ENCODE measurements at places on chromosomes 6 and 20.

DNA sequence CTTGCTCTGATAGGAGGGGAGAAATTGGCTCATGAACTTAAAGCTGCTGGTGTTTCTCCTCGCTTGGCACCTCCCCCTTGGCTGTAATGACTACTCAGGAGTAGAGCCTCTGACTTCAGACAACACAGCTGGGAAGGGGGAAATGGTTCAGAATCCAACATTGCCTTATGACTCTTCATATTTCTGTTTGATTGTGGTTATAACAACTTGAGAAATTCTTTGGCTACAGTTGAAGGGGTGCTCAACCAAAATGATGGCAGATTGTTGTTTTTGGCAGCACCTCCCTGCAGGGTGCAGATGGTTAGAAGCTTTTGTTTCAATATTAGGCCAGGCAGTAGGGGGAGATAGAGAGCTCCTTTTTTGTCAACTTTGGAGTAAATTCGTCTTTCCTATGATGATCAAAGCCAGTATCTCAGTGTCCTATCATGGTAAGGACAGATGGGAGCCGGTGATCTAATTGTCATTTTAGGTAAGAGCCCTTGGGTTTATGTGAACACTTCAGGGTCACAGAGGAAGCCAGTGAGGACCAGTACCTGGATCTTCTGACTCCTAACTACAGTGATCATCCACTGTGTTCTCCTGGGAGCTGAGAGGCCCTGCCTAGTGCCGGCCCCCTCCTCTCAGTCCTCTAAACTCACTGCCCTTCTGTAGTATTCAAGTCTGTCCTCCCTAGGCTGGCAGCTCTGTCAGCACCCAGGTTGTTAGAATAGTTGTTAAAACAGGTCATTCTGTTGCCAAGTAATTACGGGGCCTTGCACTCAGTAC is 39.9 kb downstream of the RPRD1B start:
- DNase-seq, result peak; percentile 53

DNA sequence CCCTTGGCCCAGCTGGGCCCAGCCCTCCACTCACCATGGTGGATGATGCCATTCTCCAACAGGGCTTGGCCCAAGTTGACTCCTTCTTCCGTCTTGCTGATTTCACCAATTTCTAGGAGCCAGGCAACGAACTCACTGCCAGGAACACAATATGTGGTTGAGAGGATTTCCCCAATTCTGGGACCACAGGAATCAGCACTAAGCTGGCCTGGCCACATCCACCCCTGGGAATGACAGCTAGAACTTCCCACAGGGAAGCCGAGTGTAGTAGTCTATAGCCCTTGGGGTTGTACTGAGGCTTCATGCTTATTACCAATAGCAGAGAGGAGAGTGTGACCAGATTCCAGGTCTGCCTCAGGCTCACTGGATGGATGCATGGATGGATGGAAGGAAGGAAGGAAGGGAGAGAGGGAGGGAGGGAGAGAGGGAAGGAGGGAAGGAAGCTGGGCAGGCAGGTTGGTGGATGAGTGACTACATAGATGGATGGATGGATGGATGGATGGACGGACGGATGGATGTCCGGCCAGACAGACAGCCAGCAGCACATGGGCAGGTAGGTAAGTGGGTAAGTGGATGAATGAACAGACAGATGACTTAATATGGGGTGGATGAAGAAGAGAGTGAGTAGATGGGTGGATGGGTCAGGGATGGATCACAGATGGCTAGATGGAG is 146.5 kb downstream of the PREX1 start:
- DNase-seq, result no peak

- DNase-seq, result peak; percentile 15
Measured at GRCh38 chr6:138088326-138088762, 18.9 kb downstream of the PERP start.

DNA sequence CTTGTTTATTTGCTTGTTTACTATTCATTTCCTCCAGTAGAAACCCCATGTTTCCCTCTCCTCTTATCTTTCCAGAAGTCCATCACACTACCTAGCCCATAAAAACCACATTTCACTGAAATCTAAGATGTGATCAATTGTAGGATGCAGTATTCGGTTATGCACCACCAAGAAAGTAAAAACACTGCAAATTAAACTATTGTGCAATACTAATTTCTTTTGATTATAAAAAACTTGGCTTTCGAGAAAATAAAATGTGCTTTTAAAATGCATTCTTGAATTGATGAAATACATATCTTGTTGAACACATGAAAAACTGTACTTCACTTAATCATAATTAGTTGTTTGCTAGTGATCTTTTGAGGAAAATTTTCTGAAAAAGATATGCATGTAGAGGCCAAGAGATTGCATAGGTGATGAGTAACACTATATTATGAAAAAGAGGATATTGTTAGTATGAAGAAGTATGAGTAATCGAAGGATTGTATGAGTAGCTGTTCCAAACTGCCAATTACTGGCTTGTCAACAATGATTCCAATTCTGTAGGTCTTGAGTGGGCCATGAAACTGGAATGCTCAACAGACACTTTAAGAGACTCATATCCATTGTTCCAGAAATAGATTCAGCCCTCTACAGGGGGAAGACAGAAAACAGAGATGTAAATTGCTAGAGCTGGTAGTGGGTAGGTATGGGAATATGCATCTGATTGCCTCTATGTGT is 79.7 kb downstream of the RNF217 start:
- no peak for DNase-seq

GRCh38 chr6:132964101-132964867 is 149.9 kb downstream of the RPS12 start:
- no peak for DNase-seq

DNA sequence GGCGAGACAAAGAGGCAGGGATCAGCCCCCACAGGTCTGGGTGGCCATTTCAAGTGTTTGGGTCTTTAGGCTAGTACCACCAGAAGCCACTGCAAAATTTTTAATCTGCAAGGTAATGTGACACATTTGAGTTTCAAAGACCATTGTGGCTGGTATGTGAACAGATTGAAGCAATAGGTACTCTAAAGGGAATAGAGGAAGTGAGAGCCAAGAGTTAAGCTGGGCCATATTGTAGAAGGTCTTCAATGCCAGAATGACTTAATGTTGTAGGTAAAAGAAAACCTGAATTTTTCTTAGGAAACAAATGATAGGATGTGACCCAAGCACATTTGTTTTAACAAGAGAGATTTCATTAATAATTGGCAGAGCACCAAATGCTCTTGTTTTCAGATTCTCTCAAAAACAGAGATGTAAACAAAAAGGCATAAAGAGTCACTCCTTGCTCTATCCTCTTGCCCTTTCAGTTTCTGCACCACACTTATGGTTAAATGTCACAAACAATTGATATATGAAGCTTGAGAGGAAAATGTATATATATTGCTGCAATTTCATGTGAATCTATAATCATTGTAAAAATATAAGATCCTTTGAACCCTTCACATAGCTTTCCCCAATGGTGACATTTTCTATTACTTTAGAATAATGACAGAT is 307.1 kb upstream of the PLN start:
- DNase-seq, result no peak

DNA sequence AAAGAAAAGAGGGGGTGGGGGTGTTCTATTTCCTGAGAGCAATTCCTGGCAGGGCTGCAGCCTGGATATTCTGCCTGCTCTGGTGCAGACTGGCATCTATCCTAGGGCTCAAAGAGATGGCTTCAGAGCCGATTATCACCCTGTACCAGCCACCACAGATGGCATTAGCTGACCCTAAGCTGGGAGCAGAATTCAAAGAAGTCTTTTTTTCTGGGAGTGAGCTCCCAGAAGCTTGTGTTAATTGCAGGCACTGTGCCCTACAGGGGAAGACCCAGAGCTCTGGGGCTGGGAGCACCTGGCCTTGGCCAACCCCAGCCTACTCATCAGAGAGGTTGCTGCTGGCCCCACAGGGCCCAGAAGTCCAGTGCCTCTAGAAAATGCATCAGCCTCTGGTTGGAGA is 85.9 kb downstream of the PXDC1 start:
- DNase-seq, result no peak

DNA sequence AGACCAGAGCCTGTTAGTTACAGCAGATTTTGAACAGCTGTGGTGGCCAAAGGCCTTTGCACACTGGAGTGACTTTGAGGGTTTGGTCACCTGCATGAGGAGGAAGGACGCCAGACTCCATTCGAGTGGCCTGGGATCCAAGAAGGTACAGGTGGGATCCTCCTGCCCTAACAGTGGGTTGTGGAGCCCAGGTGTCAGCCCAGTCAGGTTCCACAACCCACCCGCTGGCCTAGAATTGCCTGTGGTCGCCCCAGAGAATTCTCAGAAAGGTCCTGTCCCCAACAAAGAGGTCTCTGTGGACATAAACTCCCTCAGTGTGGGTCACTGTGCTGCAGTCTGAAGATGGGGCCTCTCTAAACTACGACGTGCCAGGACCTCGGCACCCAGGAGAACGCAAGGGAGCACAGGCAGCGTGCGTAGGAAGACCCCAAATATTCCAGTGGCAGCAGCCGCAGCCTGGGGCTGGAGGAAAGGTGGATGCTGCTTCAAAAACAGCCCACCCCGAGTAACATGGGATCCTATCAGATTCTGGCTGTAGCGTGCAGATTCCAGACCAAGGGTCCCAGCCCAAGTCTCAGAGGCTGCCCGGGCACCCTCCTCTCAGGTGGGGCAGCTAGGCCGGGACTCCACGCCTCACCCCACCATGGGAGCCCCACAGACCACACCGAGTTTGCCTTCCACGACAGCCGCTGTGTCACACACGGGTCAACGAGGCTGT is 16.0 kb downstream of the ACSS1 start:
- DNase-seq, result no peak

GRCh38 chr6:136508725-136509392 is 41.4 kb downstream of the MAP7 start:
- no peak for DNase-seq

DNA sequence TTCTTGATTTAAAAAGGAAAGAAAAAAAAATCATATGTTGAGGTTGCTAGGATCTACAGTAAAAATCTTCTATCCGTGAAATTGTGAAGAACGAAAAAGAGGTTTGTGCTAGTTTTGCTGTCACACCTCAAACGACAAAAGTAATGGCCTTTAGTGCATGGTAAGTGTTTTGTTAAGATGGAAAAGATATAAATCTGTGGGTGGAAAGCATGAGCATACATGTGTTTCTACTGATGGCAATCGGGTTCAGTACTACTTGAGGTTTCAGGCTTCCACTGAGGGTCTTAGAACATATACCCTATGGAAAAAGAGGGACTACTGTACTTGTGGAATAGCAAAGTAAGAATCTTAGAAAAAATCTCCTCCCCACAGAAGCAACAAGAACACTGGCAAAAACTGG is 58.0 kb downstream of the AHI1 start:
- no peak for DNase-seq

DNA sequence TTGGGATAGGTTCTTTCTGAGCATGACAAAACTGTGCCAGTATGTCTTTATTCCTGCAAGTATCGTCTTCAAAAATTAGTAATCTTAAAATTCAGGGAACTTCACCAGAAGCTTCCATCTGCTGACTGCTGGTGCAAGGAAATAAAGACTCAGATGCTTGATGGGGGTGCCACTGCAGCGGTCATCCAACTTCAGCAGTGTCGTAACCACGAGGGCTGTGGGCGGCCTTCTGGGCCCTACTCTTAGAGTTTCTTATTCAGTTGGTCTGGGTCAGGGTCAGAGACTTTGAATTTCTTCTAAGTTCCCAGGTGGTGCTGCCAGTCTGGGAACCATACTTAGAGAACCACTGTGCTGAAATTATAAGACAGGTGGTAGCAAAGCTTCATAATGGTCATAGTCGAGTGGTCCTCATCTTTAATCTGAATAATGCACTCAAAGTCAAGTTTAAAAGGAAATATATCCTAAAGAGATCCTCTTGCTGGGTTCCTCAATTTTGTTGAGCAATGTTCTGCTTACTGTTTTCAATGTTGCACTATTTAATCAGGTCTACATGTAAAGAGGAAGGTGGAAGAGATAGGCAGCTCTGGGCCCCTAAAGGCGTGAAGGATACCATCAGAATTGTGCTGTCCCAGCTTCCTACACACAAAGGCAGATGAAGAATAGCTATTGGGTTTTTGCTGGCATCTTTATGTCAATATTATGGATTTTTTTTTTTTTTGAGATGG is 165.4 kb upstream of the GMDS start:
- DNase-seq, result no peak

GRCh38 chr20:38450412-38450975 is 15.4 kb upstream of the SNHG17 start:
- no peak for DNase-seq

- DNase-seq, result no peak
Measured at GRCh38 chr20:46010491-46011391, 2.0 kb downstream of the MMP9 start.
